ENCODE measurements at places on chromosomes 5 and 9.

DNA sequence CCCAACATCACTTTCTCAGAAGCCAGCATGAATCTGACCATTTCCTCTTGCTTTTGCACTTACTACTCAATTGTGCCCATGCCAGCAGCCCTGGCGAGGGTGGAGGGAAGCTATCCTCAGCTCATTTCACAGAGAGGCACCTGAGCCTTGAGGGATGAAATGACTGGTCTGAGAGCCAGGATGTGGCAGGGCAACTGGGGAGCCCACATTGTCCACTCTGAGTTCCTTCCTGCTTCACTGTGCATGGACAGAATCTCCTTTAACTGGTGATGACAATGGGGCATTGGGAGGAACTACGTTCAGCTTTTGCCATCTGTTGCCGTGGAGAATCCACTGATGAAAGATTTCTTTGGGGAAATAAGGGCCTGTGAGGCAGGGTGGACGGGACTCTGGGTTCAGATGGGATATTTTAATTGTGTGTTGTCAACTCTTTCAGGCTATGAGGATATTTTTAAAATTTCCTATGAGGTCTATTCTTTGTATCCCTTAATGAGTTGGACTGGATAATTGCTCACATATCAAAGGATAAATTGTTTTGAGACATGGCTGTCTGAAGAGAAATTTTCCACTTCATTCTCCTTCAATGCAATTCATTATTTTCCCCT, 78.3 kb downstream of the TNC start:
- no peak for DNase-seq

- DNase-seq = no peak
These were observed 59.7 kb downstream of the DOCK8 start for GRCh38 chr9:274406-274805.

GRCh38 chr5:67204821-67205220, 8.2 kb upstream of the CD180 start:
- DNase-seq = no peak

- no peak for DNase-seq
These were observed 321.9 kb downstream of the CDK5RAP2 start for GRCh38 chr9:120258096-120258495.

DNA sequence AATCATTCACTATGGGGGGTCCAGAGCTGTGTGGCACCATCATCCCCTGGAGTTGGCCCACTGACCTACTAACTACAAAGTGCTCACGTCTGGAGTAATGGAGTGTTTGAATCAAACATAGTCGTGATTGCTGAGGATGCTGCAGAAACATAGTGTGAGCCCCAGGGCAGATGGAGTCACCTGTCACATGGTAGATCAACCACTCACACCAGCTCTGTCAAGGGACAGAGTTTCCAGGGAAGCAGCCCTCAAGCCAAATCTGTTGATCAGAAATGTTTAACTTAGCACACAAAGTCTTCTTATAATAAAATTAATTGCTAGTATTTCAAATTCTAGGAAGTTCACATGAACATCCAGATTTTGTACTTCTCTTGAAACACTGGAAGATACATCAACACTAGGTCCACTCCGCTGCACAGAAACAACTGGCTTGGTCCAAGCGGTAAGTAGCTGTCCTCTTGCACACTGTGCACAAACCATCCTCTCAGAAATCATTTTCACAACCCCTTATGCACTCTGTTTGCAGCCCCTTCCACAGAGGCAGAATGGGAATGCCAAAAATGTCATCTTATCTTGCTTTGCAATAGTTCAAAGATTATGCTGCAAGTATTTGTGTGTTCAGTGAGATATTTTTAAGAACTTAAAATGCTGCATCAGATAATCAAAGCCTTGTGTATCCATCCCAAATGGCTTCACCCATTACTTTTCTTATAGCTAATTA, 191.0 kb downstream of the EPB41L4A start:
- no peak for DNase-seq

GRCh38 chr5:118687100-118687499, 301.2 kb downstream of the DTWD2 start:
- DNase-seq = no peak

DNA sequence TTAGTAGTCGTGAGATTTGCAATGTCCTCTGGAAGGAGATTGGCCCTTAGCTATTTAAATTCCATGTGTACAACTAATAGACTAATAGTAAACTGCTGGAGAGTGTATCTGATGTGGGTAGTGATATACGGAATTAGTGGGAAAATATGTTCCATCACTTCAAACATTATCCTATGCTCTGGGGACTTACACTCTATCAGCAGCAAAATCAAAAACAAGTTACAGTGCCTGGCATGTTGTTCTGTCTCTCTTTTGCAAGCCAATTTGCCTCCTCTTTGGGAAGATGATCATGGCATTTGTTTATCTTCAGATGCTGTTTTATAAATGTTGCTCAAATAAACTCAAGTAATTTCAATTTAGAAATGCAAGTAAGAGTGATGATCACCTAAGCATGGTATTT, 311.9 kb upstream of the ACO1 start:
- no peak for DNase-seq

- DNase-seq = no peak
These were observed 3.2 kb upstream of the SQSTM1 start for GRCh38 chr5:179817470-179817840.

DNA sequence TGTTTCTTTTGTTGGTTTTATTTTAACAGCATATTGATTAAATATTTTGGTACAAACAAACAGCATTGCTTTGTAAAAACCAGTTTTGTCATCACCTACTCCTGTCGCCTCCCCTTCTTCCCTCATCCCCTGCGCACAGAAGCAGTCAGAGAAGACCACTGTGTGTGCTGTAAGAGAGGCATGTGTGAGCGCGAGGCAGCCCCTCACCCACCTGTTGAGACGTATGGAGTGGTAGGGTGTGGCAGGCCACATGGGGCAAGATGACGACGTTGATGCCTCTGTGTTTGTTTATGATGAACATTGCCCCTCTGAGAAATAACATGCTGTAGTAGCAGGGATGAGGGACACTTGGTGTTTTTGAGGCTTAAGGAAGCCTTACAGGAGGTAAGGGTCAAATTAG, 71.3 kb downstream of the GPR21 start:
- DNase-seq = no peak

DNA sequence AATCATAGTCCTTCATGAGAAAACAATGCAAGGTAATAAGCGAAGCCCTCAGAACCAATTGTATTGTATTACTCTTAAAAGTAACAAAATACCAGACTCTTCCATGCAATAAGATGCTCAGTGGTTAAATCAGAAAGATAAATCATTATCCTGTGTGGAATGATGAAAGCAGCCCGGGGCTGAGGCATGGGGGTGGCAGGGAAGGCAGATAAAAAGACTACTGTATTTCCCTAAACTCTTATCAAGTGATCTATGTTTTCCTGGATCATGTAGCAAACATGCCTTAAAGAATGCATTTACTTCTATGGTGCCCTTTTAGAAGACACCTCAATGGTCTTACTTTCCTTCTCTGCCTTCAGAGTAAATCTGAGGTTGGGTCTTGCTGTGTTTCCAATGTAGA, 105.6 kb upstream of the DAPK1 start:
- no peak for DNase-seq

GRCh38 chr5:90685425-90686022, 126.9 kb downstream of the ADGRV1 start:
- DNase-seq = no peak

GRCh38 chr5:109943701-109944235, 254.0 kb downstream of the MAN2A1 start:
- DNase-seq = no peak

DNA sequence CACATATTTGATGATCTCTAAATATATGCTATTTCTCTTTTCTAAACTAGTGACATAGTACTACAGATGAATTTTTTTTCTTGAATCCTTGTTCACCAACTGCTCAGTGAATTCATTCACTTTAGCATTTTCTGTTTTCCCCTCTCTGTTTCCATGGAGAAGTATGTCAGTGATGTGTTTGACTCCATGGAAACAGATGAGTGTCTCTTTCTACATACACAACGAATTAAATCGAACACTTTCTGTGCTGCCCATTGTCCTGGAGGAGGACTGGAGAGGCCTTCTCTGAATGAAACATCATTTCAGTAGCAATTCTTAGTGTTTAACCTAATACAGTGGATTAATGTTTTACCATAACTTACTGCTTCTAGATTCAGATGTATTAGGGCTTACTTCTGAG, 9.5 kb downstream of the INVS start:
- no peak for DNase-seq

DNA sequence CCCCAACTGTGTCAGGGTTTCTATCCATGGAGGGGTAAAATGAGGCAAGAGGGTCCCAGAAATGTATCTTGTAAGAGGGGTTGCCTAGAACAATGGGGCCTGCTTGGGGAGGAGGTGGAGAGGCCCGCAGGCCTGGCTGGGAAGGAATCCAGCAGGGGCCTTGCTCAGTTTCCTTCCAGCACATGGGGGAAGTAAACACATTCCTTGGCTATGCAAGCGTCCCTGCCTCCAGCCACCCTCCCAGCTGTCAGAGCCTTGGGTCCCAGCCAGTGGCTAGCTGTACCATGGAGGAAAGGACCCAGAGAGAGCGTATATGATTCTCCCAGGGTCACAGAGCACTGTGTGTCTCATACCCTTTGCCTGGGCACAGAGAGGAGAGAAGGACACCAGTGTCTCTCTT, 71.1 kb upstream of the IL17B start:
- DNase-seq = no peak

- DNase-seq = no peak
These were observed 43.1 kb downstream of the PTCD2 start for GRCh38 chr5:72363166-72363802.

- no peak for DNase-seq
These were observed 39.6 kb downstream of the PDE6A start for GRCh38 chr5:149904977-149905376.
